ENCODE measurements at places on chromosomes 12 and 14.

DNA sequence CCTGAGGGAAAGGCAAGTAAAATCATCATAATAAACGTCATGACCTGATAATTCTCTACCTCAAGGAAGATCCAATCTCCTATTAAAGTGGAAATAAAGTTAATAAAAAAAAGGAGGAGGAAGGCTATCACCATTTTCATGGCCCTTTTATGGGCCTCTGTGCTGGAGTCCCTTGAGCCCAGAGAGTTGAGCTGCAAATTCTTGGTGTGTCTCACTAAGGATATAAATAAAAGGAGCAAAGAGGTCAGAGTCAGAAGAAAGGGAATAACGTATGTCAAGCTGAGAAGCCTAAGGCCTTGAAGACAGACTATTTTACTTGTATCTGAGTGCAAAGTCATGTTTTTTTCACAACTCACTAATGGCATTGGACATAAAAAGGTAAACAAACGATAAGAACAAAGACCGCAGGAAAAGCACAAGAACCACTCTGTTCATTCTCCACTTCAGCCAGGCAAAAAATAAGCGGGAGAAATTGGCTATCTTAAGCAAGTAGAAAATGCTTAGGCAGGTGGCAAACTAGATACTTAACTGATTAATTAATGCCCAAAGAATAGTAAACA, 12.0 kb upstream of the SMIM10L1 start:
- DNase-seq: no peak

DNA sequence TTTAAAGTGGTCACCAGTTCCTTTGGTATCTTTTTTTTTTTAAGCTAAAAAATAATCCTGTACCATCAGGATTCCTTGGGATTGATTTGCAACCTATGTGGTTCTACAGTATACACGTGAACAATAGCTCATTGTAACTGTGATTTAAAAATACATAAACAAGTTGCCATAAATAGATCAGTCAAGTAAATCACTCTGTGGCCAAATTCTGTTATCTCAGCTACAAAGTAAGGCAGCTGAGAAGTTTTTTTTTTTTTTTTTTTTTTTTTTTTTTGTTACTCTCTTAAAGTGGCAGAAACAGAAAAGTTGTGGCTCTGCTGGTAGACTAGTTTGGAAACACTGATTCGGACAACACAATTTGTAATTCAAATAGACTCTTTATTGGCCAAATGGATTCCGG, 104.5 kb downstream of the PRICKLE1 start:
- DNase-seq: no peak

DNA sequence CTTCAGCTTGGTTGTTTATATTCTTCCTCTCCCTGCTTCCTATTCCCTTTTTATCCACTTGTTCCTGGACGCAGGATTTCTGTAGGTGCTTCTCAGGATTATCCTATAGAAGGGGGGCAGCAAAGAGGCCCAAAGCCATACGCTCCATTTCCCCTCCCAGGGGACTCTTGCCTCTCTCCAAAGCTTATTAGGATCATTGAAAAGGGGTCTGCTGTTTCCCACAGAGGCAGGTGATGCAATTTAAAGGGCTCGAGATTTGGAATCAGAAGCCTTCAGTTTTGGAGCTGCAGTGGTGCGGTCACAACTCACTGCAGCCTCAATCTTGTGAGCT, 31.5 kb upstream of the SYNDIG1L start:
- DNase-seq: no peak

- no peak for DNase-seq
These were observed 137.0 kb upstream of the MAX start for GRCh38 chr14:65239143-65239937.

GRCh38 chr12:80590085-80590484, 117.3 kb upstream of the MYF6 start:
- DNase-seq: no peak

GRCh38 chr14:51482102-51482501, 169.6 kb upstream of the FRMD6 start:
- DNase-seq: no peak

- DNase-seq: no peak
These were observed 48.7 kb downstream of the CCDC88C start for GRCh38 chr14:91368776-91369416.

- no peak for DNase-seq
These were observed 189.3 kb downstream of the ITPR2 start for GRCh38 chr12:26643532-26644315.

GRCh38 chr12:84079626-84080025, 833.0 kb downstream of the SLC6A15 start:
- no peak for DNase-seq

DNA sequence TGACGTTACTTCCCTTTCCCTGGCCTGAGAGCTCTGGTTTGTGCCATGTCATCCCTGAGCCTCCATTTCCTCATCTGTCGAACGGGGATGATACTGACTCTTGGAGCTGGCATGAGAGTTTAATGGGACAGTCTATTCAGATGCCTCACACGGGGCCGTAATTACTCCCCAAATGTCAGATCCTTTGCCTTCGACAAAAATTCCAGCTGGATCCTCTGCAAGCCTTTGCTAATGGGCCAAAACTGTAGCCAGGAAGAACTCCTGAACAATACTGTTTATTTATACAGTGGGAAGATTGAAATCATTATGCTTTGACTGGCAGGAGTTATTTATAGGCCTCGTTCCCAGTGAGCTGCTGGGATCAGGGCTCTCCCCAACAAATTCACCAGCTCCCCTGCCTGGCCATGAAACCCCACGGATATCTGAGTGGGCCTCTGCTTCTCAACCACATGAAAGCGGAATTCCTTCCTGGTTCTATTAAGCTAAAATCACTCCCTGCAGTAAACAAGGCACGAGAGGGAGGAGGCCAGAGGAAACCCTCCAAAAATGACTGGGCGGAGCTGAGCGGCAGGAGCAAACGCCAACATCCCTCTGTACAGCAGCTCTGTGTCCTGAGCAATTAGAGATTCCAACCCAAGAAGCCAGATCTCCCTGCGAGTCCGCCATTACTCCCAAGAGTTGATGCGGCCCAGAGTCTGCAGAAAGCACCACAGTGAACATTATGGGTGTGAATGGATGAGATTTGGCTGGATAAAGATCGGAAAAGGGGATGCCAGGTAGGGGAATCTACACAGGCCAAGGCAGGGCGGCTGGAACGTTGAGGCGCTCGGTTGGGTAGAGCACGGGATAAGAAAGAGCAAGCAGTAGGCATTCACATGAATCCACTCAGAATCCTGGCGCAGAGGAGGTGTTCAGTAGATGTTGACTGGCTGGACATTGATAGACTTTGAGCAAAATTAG, 326.1 kb downstream of the BCL11B start:
- DNase-seq: no peak

GRCh38 chr12:77725611-77726010, 105.1 kb upstream of the NAV3 start:
- DNase-seq: no peak

GRCh38 chr12:69412655-69413054, 53.1 kb downstream of the YEATS4 start:
- no peak for DNase-seq

GRCh38 chr14:36452860-36453259, 67.2 kb downstream of the NKX2-1 start:
- no peak for DNase-seq

GRCh38 chr14:71117839-71118743, 210.8 kb downstream of the PCNX1 start:
- no peak for DNase-seq

DNA sequence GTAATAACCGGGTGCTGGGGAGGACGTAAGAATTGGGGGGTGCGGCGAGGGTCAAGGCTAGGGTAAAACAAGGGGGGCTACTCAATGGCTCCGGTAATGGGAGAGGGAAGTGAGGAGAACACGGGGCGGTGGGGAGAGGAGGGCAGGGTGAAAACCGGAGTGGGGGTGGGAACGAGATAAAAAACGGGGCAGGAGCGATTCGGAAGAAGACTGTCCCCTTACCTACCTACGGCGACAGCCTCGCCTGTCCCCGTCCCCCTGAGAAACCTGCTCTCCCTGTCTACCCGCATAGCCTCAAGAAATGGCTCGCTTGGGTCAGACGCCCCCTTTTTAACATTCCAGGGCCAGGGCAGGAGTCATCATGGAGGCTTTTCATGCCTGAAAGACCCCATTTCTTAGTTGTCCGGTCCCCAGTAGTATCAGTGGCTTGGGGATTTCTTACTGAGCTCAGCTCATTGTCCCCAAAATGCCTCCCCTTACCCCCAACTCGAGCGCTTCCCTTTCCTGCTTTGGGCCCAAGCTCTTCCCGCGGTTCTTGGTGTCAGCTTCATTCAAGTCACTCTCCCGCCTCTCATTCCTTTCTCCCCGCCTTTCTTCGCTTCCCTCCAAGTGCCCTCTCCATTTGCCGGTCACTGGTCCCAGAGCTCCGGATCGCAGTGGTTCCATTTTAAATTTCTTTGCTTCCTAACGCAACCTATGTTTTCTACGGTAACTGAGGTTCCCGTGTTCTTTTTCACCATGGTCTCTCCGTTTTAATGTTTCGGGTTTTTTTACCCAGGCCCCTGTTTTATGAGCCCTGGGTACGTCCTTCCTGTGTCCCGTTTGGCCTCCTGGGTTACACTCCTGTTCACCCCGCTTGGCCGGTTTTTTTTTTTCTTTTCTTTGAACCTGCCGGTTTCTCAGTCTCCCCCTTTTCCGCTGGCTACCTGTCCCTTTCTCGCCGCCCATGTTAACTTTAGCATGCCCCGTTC, 1.2 kb upstream of the WSB2 start:
- DNase-seq: no peak

Data from stimulated activated CD4-positive, alpha-beta T cell treated with anti-CD3 and anti-CD28 coated beads, TNF-alpha, amount 100 ng/mL, for 1 hour (primary cell).